Dorsolateral prefrontal cortex (tissue), 122 donors: ENCODE measurements at places on chromosomes 1 and 21.

DNA sequence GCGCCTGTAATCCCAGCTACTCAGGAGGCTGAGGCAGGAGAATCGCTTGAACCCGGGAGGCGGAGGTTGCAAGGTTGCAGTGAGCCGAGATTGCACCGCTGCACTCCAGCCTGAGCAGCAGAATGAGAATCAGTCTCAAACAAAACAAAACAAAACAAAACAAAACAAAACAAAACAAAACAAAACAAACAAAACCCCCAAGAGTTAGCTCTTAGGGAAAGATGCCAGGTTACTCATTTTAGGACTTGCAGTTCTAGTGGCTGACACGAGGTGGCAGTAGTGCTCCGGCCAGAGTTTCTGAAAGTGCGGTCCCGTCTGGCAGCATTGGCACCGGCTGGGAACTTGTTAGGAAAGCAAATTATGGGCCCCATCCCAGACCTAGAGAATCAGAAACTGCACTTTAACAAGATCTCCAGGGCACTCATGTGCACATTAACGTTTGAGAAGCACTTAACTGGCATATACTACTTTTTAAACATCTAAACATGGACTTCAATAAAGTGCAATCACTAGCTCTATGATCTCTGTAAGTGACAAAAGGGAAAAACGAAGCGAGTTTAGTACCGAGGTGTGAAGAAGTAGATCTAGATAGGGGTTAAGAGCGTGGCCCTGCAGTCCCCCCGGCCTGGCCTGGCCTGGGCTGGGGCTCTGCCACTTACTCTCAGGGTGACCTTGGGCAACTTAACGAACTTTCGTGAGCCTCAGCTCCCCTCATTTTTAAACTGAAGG, 41.9 kb upstream of the TNFRSF1B start:
- DNase-seq = peak; percentile 76

DNA sequence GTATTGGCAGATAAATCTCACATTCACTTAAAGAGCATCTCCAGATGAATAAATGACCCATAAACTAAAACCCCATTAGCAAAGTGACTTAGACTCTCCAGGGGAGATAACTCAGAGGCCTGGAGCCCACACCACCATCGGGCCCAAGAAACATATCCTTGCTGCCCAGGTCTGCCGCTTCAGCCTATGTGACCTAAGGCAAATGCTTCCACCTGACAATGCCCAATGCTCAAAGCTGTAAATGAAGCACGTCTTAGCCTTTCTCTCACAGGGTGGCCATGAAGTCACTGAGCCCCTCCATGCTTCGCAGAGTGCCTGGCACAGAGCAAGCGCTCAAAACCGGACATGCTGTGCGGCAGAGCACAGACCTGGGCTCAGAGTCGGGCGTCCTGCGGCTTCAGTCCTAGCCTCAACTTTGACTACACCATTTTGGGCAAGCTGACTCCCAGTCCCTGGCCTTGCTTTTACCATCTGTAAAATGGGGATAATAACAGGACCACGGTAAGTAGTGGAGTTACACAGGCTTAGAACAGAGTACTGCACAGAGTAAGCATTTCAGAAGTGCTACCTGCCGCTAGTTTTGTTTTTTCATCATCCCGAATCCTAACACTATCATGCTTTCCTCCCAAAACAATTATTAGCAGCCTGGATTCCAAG, 23.7 kb downstream of the NOL9 start:
- DNase-seq = no peak

DNA sequence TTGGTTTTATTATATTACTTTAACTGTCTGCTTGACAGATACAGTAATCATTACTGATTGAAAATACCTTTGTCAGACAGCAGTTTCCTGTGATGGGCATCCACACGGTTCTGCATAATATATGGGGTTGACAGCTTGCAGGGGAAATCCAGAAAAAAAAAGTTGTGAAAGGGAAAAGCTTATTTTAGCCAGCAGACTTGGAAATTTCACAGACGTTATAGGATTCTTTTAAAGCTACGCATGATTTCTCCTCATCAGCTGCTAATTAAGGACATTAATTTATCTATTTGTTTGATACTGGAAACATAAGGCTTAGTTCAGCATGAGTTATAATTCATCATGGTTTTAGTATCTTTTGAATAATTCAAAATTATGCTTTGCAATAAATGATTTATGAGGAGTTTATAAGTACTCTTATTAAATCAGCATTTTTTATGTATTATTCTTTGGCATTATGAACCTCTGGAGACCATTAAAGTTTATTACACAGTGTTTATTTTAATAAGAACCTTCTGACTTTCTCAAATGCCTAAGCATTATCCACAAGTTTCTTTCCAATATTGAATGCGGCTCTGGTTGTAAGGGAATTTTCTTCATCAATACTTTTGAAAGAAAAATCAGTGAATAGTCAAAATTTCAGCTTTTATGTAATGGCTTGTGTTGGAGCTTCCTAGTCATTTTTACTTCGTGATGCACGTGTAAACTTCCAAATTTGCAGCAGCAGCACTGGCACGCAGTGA, 235.3 kb upstream of the KCNK2 start:
- DNase-seq = no peak

DNA sequence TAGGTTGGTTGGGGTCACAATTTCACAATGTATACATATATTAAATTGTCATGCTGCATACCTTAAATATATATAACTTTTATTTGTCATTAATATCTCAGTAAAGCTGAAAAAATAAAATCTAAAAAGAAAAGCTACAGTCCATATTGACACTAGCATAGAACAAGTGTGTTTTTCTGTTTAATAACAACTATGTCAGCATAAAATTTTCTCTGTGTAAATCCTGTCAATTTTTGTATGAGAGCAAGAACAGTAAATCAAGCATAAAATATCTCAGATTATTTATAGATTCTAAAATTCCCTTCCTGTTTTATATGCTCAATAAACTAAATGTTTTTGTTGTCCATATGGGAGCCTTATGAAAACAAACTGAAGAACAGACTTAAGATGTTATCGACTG, 739.2 kb downstream of the MRPL39 start:
- DNase-seq = no peak
